ENCODE measurements at places on chromosomes 7 and 10.

- DNase-seq: no peak
Measured at GRCh38 chr7:44068054-44068453, 2.7 kb upstream of the PGAM2 start.

DNA sequence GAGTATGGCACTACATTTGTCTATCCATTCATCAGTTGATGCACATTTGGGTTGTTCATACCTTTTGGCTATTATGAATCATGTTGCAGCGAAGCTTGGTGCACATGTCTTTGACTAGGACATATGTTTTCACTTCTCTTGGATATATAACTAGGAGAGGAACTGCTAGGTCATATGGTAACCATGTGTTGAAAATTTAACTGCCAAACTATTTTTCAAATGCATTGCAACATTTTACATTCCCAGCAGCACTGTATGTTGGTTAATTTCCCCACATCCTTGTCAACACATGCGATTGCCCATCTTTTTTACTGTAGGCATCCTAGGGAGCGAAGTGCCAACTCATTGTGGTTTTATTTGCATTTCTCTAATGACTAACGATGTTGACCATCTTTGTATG is 183.4 kb downstream of the PRKCQ start:
- no peak for DNase-seq

DNA sequence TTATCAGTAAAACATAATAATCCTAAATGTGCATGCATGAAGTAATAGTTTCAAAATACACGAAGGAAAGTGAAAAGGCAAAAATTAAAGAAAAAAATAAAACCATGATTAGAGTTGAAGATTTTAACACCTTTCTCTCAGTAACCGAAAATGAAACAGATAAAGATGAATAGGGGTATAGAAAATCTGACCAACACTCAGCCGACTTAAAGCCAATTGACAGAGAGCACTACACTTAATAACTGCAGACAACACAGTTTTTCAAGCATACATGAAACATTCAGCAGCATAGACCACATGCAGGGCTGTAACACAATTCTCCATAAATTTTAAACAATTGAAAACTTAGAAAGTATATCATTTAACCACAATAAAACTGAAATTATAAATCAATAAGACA is 76.1 kb downstream of the CUBN start:
- DNase-seq: no peak

- DNase-seq: no peak
Measured at GRCh38 chr10:27391325-27391724, 112.8 kb upstream of the RAB18 start.

GRCh38 chr7:108770981-108771745 is 201.5 kb downstream of the DNAJB9 start:
- DNase-seq: no peak

GRCh38 chr10:351770-352334 is 216.6 kb downstream of the ZMYND11 start:
- DNase-seq: no peak
